ENCODE measurements at places on chromosomes 3 and 15.

DNA sequence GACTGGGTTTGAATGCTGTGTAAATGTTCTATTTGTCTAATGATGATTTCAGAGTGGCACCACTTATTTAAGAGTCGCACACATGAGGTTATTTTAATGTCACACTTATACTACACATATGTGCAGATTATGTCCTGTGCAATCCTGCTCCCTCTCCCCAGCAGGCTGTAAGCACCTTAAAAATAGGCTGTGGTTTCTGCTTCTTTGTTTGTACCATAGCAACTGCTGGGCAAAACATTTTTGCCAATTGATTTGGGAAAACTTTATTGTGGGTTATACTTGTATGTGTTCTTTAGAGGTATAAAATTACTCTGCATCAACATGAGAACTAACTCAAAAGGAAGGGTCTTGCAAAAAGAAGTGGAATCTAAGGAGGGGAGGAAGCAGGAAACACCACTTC, 318.5 kb downstream of the NTRK3 start:
- no peak for DNase-seq

GRCh38 chr3:129417326-129417725, 11.1 kb downstream of the EFCAB12 start:
- no peak for DNase-seq

DNA sequence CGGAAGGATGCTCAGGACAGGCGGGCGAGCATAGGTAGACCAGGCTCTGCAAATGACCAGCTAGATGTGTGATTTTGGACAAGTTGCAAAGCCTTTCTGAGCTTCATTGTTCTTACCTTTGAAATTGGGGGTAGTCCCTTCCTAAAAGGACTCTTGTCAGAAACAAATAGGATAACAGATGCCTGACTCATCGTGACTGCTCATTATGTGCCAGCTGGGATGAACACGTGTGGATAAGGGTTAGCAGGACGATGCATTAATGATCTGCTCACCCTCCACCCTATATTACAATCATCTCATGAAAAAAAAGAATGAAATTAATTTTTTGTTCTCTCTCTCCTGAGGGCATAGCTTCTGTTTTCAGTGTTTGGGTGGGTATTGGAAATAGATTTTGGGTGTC, 223.4 kb downstream of the NR2F2 start:
- no peak for DNase-seq

DNA sequence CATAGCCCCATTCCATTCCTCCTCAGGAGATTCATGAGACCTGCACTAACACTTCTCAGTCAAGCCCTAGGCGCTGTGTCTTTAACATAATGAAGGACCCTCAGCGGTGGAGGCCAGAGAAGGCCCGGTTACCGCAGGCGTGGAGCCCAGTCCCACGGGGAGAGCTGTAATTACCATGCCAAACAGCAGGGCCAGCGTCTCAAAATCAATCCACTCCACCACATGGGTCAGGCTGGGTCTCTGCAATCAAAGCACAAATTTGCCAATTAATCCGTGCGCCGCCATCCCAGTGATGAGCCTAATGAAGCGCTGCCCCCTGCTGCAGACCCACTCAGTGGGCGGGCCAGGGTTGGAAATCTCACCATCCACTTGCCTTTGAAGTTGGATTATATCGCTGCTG, 109.7 kb downstream of the OCA2 start:
- DNase-seq = no peak

- no peak for DNase-seq
These were observed 199.5 kb downstream of the GOLGA6L6 start for GRCh38 chr15:20341901-20342600.

DNA sequence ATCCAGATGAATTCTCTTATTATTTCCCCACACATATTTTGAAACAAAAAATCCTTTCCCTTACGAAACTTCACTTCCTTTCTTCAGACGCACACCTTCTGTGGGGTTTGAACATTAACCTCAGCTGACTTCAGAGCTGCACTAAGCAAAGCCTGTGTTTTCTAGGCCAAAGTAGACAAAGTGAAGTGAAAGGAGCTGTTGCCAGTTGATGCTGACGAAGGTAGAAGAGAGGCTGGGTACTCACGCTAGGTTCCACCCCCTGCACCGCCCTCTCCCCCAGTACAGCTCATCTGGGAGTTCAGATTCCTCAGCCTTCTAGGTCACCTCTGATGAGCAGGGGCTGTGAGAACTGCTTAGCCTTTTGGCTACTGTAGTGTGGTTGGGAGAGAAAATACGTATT, 24.1 kb downstream of the DUT start:
- no peak for DNase-seq

DNA sequence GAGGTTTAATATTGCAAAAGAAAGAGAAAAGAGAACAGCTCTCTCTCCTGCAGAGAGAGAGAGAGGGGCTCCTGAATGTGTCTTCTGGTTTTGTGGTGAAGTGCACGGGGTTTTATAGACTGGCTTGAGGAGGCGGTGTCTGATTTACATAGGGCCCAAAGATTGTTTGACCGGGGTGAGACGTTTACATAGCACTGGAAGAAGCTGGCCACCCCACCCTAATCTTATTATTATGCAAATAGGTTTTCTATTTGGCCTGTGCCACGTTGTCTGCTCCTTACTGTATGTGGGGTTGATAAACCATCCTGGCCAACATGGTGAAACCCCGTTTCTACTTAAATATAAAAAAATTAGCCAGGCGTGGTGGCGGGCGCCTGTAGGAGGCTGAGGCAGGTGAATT, 268.6 kb downstream of the SV2B start:
- no peak for DNase-seq

DNA sequence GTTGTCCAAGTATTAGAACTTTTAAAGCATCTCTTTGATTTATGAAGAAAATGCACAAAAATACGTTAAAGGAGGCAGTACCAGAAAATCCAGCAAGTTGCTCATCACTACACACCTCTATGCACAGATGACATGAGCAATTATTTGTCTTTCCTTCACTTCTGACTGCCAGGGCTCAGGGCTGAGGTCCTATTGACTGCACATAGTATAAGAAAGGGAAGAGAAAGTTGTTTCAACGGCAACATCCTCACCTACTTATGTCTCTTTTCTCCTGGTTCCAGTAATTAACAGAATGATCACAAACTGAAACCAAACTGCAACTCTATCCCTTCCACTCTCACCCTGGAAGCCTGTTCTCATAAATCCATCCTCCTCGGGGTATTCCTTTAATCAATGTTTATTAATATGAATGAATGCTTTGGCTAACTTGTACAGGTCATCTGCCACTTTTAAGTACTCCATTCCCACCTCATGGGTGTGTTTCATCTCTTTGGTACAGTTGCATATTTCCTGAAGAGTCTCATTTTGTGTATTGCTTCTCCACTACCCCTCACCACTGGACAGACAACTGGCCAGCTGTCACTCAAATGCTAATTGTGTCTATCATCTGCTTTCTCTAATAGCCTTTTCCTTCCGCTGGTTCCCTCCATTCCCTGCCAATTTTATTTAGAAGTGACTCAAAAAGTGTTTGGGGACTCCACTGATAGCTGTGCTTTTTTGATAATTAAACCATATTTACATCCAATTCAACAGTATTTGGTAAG, 34.5 kb downstream of the RAB27A start:
- no peak for DNase-seq

All from nucleus accumbens (tissue), 56 donors.